ENCODE measurements at places on chromosomes 16 and 17.

- no peak for DNase-seq
These were observed 8.8 kb upstream of the TMEM238L start for GRCh38 chr17:10812674-10813073.

DNA sequence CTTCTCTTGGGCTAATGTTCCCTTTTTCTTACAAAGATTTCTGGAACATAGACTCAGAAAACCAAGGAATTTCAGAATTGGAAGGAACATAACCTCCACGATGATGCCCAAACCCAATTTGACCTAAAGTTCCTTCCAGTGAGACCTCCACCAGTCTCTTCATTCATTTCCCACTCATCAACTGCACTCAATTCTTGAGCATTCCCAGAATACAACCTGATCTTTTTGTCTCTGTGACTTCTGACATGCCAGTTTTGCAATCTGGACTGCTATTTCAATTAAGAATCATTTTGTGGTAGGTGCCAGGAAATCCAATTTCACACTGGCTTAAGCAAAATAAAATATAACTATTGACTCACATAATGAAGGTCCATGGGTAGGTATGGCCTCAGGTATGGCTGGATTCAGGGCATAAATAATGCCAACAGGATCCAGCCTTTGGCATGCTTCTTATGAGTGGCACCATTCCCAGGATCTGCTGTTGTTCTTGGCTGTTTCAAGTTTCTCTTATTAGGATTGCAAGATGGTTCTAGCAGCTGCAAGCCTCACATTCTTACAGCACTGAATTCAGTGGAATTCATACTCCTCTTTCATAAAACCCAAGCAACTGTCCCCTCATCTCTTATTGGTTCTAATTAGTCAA lies 184.3 kb downstream of the HS3ST4 start:
- DNase-seq: no peak

- DNase-seq: peak; percentile 26
These were observed 25.8 kb downstream of the TTYH2 start for GRCh38 chr17:74239172-74239571.

DNA sequence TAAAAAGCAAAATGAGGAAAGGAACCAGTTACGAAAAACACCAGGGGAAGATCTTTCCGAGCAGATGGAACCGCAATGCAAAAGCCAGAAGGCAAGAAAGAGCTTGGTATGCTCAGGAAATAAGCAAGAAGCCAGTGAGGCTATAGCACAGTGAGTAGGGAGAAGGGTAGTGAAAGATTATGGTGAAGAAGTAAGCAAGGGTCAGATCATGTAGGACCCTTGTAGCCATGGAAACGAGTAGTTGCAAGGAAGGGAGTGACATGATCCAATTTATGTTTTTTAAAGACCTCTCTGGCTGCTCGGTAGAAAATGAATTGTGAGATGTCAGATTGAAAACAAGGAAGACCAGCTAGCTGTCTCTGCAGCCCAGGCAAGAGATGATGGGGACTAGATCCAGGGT lies 143.3 kb downstream of the USP31 start:
- DNase-seq: no peak

DNA sequence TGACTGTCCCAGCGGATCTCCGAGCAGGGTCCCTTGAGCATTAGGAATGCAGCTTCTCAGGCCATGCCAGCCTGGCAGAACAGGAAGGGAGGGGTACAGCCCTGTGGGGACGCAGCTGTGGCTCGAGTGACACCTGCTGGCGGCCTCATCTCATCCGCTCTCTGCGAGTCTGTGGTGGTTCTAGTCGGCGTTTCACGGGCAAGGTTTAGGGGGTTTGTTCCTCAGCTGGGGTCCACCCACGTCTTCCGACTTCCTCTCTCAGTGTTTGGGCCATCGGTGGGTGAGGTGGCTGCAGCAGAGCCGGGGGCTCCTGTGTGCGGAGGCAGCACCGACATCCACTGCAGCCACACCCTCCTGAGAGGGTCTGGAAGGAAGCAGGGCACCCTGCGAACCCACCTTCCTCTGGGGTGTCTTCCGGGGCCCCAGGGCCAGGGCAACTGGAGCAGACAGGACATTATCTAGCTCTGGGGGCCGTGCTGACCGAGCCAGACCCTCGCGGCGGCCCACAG lies 33.3 kb downstream of the JPH3 start:
- peak; percentile 11 for DNase-seq

Data from gastrocnemius medialis (tissue), 4 donors.